ENCODE measurements at places on chromosomes 2 and 18.

DNA sequence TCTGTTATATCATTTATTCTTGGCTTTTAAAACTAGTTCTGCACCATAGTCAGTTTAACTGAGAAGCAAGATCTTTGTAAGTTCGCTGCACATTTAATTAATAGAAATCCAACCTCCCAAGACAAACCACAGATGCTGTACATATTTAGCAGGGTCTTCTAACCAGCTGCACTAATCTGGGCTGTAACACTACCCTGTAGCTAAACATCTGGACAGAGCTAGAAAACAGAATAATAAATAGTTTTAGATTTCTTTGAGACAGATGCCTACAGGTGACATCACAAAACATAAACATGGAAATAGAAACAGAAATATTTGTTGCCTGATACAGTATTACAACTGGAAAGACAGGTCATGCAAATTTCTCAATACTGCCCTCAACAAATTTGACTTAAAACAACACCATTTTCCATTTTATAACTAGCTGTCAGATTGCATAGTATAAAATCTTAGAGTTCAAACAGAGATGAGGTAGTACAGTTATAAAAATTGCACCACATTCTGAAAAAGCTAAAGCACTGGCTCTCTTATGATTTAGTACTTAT, 315.1 kb downstream of the NR4A2 start:
- no peak for DNase-seq

- DNase-seq = no peak
Observed at GRCh38 chr2:97739020-97739892, 25.9 kb downstream of the ZAP70 start.

- DNase-seq = no peak
Observed at GRCh38 chr2:148917431-148917830, 42.4 kb downstream of the KIF5C start.

GRCh38 chr18:56146565-56146964, 491.8 kb downstream of the TXNL1 start:
- no peak for DNase-seq

- no peak for DNase-seq
Observed at GRCh38 chr2:26410764-26411243, 9.1 kb downstream of the DRC1 start.

DNA sequence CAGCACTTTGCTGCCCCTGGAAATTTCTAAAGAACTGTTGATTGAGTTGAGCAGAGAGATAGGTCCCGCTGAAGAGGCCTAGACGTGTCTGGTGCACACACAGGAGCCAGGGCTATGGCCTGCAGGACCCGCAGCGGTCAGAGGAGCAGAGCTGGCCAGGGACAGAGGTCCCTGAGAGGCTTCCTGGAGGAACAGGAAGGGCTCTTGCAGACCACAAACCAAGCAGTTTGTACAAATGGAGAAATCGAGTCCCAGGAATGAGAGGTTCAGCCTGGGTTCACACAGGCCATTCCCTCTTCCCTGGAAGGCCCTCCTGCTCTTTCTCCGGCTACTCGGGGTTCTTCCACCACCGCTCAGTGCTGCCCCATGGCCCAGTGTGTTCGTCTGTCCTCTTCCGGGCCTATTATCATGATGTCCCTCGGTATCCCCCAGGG, 1.2 kb upstream of the BIN1 start:
- DNase-seq = no peak

DNA sequence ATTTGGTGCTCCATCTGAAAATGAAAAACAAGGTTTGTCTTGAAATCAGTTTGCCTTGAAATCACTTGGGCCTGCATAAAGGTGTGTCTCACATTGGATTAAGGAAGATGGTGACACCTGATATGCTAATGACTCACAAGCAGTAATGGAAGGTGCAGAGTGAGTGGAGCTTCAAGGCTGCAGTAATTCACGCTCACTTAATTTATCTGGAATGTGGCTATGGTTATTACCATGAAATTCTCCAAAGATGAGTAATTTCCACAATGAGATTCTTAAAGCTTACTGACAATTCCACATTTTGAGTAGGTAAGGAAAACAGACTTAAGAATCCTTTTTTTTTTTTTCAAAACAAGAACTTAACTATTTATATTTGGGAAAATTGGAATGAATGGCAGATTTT, 156.8 kb downstream of the PAX3 start:
- DNase-seq = no peak

- DNase-seq = no peak
Observed at GRCh38 chr18:3508576-3509549, 58.9 kb downstream of the TGIF1 start.

GRCh38 chr2:33247365-33247764, 229.1 kb upstream of the RASGRP3 start:
- no peak for DNase-seq

- no peak for DNase-seq
Observed at GRCh38 chr2:15265889-15266288, 295.2 kb downstream of the NBAS start.

GRCh38 chr2:47720036-47720435, 62.9 kb upstream of the MSH6 start:
- peak; percentile 15 for DNase-seq

DNA sequence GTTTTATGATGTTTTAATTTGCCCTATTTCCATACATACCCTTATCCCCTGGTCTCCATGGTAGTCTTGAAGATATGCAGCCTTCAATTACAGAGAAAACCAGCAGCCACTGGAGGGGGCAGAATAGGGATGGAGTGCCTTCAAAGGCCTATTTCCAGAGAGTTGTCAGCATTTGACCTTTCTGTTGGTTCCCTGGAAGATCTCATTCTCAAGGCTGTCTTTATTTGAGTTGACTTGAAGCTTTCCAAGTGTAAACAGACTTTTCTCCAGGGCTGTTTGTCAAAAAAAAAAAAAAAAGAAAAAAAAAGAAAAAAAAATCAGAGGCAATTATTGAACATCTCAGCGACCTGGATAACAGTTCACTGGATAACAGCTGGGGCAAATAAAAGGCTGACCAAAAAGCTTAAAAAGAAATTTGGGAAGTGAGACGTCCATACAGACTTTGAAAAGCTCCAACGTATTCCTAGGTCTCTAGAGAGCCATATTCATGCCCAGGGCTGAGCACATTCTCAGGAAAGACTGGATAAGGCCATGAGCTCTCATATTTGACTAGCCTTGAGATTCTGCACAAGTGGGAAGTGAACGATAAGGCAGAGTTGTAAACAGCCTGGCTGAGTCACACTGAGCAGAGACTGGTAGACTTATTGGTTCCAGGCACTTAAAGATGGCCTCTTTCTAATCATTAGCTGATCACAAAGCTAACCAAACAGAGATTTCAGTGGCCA, 126.6 kb downstream of the VAPA start:
- DNase-seq = no peak

DNA sequence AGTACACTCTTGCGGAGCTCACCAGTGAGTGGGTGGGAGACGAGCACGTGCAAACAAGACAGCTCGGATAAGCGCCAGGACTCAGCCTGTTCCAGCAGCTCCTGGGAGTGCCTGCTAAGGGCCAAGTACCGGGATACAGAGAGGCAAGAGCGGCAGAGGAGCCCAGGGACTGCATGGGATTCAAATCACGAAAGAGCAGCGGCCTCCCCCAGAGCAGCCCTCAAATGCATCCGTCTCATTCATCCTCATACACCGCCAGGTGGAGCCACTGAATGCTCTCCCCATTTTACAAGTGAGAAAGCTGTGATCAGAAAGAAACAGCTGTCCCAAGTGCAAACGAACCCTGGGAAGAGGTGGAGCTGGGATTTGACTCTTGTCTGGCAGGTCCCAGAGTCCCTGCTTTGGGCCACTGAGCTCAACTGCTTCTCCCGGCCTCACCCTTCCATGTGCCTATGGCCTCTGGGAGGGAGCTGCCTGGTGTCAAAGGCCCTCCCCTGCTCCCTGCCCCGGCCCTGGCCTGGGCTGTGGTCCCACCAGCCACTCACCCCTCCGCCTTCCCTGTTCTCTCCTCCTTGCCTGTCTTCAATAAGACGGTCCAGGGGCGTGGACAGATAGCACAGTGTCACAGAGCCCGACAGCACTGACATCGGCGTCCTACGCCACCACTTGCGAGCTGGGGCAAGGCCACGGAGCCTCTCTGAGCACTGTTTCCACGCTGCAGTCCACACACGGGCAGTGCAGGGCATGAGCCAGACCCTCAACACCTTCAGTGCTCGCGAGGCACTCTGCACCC, 72.8 kb upstream of the TAF1B start:
- DNase-seq = peak; percentile 36
